H7 (cell line): ENCODE measurements at places on chromosomes 3 and 15.

DNA sequence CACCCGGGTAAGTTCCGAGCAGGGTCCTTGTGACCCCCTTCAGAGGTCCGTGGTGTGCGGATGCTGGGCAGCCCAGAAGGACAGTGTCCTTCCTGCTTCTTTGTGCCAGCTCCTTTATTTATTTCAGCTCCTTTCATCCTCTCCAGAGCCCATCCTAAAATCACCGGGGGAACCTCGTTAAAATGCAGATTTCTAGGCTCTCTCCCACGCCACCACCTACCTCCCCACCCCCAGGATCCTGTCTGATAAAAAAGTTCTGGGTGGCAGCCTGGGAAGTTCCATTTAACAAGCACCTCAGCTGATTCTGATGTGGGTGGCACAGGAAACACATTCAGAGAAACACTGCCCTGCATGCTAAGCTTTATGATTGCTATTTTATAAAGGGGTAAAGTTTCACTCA, 12.5 kb upstream of the IGF1R start:
- no peak for DNase-seq

DNA sequence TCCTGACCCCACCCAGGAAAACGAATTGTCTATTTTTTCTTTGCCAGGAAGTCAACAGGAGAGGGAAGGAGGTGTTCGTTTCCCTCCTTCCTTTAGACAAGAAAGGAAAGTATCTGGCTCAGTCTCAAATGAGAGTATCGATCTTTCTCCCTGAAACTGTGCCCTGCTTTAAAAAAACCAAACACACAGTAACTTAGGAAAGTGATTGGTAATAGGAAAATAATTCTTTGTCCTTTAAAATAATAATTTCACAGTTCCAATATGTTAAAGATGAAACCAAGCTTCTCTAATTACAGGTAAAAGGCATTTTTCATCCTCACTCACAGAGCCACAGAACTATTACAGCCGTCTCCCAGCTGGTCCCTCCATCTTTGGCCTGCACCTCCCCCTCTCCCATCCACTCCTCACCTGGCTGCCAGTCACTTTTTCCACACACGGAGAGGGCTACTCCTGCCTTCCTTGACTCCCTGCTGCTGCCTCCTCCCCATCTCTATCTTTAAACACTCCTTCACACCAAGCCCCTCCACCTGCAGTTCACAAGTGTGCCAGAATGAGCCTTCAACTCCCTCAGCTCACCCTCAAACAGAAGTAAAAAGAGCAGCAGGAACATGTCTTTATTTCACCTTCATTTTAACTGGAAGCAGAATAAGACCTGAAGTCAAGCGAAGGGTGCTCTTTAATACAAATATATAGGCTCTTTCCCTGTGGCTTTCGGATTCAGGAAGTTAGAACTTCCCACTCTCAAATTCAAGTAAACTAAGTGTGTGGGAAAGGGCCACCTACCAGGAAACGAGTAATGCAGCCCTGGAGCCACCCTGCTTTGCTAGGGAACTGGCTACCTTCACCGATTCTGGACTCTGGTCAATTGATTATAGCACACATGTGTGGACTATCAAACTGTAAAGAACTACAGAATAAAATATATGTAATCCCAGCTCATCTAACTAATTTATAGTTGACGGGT, 116.4 kb downstream of the SENP2 start:
- peak; percentile 50 for DNase-seq

DNA sequence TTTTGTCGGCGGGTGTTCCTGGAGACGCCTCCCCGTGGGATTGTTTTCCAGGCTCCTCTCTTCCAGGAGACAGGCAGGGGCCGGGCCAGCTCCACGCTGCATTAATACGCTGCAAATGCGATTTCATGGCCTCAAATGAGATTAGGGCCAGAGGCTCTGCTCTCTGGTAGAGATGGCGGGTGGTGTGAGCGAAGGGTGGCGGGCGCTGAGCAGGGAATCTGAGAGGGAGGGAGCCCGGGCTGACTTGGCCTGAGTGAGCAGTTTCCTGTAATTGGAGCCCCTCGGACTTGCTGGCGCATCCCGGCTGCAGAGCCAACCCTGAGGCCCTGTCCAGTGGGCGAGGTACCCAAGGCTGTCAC, 7.4 kb upstream of the CCDC33 start:
- DNase-seq = peak; percentile 71

DNA sequence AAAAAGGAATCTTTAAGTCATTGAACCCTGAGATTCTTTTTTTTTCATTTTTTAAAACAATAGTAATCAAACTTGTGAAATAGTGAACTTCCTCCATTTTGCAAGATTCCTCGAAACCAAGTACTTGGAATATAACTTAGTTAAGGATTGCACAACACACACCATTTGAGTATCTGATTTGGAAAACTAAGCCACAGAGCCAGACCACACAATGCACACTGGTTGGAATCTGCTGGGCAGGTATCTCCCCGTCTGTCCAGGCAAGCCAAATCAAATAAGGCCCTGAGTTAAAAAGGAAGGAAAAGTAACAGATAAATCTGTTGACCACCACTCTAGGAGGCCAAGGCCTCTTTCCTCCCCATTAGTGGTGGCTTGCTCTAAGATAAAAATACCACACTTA, 177.5 kb upstream of the ICE2 start:
- no peak for DNase-seq

DNA sequence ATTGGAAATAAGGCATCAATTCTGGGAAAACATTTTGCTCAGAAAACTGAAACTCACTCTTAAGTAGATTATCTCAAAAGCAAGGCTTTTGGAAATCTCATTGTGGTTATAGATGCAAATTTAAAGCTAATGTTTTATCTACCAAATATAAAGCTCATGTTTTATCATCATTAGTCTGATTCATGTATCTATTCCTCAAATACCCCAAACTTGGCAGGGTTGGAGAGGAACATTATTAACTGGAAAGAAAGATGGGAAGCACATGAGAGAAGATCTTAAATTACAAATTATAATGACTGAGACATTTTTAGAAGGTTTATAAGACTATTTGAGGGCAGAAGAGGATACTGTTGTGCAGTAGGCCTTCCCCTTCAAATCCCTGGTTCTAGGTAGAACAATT, 137.3 kb upstream of the TGFBR2 start:
- DNase-seq = no peak

GRCh38 chr3:71214797-71215196, 368.7 kb downstream of the FOXP1 start:
- DNase-seq = no peak

- DNase-seq = no peak
These were observed 95.5 kb downstream of the IQCH start for GRCh38 chr15:67350042-67350441.

DNA sequence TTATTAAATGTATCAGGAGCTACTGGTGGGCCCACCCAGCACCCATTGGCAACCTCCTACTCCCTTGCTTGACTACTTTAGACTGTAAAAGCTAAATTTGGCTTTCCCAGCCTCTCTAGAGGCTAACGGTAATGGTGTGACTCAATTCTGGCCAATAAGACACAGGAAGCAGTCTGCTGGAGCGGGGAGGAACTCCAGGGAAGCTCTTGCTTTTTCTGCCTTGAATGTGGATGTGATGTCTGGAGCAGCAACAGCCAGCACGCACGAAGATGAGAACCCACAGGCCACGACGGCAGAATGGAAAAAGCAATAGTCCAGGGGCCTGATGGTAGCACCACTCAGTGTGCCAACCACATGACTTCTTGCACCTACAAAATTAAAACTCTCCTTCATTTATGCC, 39.9 kb downstream of the RAB6B start:
- DNase-seq = no peak

- DNase-seq = no peak
These were observed 152.5 kb upstream of the PEX5L start for GRCh38 chr3:180189310-180189648.

GRCh38 chr3:45773072-45773471, 23.3 kb downstream of the SLC6A20 start:
- no peak for DNase-seq
